Endothelial cell of umbilical vein (primary cell): ENCODE measurements at places on chromosomes 4 and X.

DNA sequence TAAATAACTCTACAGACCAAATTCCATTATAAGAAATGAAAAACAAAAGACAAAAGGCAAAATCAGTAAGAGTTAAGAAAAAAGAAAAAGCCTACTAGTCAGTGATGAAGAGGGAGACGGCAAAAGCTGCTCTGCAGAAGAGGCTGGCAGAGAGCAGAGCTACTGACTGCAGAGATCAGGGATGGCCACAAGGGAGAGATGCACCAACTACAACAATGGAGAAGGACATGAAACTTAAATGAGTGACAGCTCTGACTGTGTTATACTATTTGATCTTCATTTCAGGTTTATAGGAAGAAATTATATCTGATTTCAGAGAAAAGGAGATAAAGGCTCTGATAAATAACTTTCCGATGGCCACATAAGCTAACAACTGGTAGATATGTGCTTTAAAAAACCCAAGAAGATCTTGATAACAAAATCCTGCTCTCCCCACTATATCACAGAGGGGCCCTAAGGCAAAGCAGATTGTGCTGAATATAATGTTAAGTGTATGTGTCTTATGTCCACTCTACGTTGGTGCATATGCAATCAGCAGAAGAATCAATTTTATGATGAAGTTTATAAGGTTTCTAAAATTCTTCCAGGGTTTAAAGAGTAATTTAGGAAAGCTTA lies 58.4 kb upstream of the COX18 start:
- peak; percentile 17 for DNase-seq

GRCh38 chr4:24809815-24810405 lies 14.5 kb downstream of the SOD3 start:
- no peak for DNase-seq

GRCh38 chrX:113966791-113967190 lies 617.1 kb upstream of the HTR2C start:
- no peak for DNase-seq

DNA sequence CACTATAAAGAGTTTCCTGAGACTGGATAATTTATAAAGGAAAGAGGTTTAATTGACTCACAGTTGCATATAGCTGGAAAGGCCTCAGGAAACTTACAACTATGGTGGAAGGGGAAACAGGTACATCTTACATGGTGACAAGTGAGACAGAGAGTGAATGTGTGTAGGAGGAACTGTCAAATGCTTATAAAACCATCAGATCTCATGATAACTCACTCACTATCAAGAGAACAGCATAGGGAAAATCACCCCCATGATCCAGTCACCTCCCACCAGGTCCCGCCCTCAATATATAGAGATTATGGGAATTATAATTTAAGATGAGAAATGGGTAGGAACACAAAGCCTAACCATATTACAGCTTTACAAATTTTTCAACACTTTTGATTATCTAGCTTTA lies 266.0 kb downstream of the DTHD1 start:
- DNase-seq: no peak

DNA sequence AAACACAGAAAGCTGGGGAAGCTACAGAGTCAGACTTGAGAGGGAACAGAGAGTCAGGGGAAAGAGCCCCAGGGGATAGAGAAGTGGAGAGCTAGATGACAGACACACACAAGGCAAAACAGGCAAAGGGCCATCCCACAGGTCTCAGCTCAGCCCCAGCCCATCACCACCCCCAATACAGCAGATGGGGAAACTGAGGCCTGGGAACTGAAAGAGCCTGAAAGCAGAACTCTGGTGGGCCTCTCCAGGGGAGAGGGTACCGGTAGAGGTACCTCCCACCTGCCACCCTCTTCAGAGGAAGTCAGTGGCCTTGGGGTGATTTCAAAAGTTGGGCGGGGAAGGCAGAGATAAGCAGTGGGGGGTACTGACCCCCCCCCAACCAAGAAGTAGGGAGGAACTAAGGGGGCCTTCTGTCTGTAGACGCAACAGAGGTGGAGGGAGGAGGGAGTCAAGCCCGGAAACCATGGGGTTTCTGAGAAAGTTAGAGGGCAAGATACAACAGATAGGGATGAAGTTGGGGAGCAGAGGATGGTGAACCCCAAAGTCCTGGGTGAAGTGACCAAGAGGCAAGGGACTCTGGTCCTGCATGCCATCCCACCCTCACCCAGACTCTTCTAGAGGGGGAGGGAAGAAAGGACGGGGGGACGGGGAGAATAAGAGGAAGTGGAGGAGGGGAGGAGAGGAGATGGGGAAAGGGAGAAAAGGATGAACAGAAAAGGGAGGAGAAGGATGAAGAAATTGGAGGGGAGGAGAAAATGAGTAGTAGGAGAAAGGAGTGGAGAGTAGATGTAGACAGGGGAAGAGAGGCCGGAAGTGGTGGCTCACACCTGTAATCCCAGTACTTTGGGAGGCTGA lies 3.2 kb downstream of the GATA1 start:
- DNase-seq: no peak

GRCh38 chrX:43753637-43754036 lies 97.5 kb downstream of the MAOA start:
- no peak for DNase-seq

GRCh38 chrX:150449313-150449712 lies 86.2 kb downstream of the MAMLD1 start:
- no peak for DNase-seq

DNA sequence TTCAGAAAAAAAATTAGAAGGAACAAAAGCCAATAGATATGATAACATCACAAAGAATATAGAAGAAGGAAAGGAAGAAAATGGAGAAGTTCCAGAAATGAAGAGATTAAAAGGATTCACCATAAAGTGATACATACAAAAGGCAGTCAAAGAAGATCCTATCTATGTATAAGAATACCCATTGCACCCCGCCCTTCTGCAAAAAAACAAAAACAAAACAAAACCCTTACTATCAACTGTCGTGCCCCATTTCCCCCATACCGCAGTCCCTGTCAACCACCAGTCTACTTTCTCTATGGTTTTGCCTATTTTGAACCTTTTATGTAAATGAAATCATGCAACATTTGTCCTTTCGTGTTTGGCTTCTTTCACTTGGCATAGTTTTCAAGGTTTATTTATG lies 385.6 kb downstream of the PRDM5 start:
- no peak for DNase-seq

- DNase-seq: no peak
Measured at GRCh38 chr4:163991298-163991865, 496.9 kb downstream of the TMA16 start.

DNA sequence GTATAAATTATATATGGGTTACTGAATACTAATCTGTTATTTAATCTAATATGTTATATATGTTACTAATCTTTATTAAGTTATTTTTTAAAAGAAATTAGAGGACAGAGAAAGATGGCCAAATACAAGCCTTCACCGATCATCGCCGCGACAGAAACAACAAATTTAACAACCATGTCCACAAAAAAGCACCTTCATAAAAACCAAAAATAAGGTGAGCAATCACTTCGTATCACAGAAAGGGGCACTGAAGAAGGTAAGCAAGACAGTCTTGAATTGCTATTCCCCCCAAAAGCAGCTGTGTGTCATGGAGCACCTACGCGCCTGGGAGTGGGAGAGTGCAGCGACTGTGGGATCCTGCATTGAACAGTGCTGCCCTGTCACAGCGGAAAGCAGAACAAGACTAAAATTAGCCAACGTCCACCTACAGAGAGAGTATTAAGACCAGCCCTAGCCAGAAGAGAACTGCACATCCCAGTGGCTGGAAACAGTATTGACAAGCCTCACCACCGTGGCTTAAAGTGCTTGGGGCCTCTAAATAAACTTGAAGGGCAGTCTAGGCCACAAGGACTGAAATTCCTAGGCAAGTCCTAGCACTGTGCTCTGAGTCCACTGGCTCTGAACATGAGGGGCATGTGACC lies 38.5 kb downstream of the LRBA start:
- no peak for DNase-seq

GRCh38 chrX:67651437-67652142 lies 107.8 kb downstream of the AR start:
- no peak for DNase-seq

DNA sequence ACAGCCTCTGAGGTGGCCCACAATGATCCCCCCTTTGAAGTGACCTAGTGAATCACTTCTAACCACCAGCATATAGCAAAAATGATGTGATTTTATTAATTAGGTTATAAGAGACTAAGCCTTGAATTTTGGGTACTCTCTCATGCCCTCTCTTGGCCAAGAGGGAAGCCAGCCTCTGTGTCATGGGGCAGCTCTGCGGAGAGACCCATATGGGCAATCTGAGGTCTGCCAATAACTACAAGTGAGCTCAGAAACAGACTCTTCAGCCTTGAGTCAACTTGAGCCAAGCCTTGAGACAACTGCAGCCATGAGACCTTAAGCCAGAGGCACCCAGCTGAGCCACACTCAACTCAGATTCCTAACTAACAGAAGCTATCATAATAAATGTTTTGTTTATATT lies 45.7 kb downstream of the MANBA start:
- DNase-seq: no peak

GRCh38 chr4:82618103-82618720 lies 56.4 kb upstream of the TMEM150C start:
- no peak for DNase-seq

DNA sequence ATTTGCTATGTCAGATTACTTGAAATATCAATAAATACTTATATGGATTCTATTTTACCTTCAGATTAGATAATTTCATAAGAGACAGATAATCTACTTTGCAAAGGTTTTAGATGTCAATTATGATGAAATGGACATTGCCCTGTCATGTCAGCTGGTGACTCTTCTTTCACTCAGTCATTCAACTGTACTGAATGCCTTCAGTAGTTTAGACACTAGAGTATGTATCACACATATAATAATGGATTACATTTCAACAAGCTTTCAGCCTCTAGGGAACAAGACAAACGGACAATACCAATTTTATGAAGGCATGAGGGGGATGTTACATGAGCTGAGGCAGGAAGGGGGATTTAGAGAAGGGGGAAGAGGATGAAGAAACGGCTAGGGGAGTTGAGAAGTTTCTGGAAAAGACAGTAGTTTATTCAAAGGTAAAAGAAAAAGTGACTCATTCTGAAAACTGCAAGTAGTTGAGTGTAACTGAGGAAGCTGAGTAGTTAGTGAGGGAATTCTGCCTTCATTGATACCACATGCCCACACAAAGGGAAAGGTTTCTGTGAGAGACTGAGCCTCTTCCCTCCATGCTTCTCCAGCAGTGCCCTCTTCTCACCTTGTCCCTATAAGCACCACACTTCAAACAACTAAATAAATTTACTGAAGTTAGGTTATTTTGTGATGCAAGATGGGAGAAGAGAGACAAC lies 25.7 kb downstream of the SLC9B2 start:
- DNase-seq: no peak

DNA sequence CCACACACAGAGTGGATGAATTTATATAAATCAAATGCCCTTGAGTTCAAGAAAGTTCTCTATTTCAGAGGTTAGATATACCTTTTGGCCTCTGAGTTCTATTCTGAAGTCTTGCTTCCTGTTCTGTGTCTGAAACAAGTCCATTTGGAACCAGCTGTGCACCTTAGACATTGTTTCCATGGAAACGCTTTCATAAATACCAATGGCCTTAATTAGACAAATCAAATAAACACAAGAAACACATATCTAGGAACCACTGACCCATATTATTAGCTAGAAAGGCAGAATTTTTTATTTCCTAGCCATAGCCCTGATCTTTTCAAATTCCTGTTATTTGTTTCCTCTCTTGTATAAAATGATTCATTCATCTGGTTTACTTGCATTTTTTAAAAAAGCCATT lies 8.4 kb upstream of the C4orf54 start:
- DNase-seq: no peak

- DNase-seq: no peak
Measured at GRCh38 chrX:104135677-104136076, 21.1 kb downstream of the SLC25A53 start.

DNA sequence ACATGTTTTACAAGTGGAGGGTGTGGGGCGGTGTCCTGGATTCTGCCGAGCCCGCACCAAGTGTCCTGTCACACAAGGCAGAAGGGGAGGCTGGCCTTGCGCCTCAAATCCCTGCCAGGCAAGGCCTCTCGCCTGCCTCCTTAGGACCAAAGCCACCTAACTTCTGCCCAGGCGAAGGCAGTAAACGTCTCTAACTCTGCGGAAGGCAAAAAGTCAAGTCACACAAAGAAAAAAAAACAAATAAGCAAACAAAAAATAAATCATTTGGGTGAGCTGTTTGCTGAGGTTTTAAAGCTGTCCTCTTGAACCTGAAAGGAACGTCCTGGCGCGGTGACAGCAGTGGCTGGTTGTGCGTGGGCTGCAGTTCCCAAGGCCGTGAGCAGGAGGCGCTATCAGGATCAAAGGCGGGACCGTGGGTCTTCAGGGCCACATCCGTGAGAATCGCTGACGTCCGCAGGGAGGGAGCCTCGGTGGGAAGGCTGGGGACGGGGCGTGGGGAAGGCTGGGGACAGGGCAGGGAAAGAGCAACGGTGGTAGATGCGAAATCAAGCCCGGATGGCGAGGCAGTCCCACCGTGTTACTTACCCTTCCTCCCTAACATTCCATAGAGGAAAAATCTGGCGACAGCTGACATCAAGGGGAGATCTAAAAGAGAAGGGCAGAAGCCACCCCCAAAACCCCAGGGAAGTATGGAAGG lies 99.1 kb downstream of the TRAPPC11 start:
- no peak for DNase-seq

- DNase-seq: no peak
Measured at GRCh38 chr4:121299367-121299766, 81.5 kb downstream of the QRFPR start.

- no peak for DNase-seq
Measured at GRCh38 chr4:125115941-125116340, 198.8 kb upstream of the FAT4 start.

DNA sequence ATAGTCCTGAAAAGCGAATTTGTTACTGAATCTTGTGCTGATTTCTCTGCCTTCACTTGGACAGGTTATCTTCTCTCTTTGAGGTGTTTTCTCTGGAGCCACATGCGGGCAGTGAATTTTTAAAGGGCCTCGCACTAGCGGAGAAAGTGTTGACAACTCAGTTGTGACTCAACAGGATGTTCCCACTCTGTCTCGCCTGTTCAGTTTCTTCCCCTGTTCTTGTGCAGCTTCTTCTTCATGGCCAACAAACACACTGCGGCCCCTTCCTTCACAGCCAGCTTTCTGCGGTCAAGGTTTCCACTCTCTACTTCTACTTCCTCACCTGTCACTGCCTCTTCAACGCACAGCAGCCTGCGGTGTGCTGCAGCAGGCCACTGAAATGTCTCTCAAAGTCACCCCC lies 1.1 kb upstream of the SHROOM4 start:
- DNase-seq: peak; percentile 59

DNA sequence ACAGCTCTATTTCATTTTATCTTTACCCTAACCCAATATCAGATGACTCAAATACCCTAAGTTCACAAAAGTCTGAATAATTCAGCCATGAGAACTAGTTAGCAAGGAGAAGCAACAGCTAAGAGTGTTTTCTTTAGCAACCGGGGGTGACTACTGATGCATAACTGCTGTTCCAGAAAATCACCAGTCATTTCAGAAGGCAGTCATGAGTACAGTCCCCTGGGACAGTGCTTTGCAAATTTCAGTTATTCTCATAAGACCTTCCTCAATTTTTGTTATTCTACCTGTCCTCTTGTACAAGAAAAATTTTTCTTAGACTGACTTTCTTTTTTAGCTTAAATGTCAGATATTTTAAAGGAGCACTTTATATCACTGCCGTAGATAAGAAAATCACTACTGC lies 16.4 kb downstream of the BANK1 start:
- no peak for DNase-seq

DNA sequence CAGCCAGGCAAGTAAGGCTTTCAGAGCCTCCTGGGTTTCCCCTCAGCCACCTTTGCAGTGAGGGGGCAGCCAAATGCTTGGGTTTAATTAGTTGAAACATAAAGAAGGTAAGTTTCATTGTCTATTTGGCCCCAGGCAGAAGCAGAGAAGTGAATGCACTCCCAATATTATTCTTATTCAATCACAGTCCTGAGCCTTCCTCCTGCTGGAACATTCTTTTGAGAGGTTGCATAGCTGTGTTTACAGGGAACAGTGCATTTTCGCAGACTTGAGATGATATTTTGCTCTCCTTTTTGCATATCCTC lies 13.9 kb downstream of the SLC2A9 start:
- no peak for DNase-seq
